ENCODE measurements at places on chromosomes 3 and 15.

GRCh38 chr15:70231484-70231883 lies 133.8 kb upstream of the TLE3 start:
- no peak for DNase-seq

GRCh38 chr3:98966862-98967546 lies 65.5 kb upstream of the DCBLD2 start:
- no peak for DNase-seq

DNA sequence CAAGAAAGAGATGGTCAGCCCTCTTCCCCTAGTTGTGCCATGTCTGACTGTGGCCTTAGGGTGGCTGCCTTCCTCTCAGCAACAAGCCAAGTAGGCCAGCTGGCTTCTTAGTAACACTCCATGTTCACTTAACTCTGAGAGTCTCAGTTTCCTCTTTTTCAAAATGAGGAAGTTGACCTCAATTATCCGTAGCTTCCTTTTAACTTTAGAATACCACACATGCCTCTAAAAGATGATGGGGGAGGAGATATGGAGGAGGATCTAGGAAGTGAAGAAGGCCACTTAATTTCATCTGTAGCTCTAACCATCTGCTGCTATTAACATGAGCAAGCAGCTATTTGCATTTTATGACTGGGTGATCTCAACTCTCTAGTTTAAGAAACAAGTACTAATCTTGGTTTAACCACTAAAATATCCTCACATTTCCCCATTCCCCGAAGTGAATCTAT lies 32.9 kb downstream of the CD200R1L start:
- no peak for DNase-seq

DNA sequence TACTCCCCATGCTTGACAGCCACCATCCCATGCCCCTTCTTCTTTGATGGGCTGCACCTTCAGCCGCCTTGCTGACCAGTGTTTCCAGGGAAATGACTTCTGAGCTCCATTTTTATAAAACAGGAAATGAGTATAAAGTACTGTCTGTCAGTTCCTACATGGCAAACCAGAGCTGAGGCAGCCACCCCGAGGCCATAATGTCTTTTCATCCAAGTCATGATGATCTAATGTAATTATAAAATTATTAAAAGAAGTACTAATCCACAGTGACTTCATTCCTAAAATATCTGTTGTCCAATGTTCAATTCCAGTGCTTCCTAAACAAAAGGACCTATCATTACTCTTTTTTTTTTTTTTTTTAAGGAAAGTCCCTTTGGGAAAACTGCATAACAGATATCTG lies 75.2 kb upstream of the HERC1 start:
- DNase-seq, result no peak

DNA sequence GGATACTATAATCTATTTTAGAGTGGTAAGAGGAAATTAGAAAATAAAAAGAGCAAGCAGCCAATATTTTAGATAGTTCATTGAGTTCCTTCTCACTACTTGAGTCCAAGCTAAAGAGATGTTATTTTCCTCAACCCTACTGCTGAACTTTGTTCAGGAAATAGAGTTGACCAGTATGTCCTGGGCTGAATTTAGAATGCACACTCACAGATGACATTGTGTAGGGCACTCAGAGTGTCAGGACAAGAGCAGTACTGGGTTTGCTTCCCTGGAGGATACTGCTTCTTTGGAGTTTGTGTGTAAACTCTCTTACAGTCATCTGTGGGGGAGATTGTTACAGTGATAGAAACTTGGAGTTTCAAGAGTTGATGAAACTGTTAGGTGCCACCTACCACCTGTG lies 80.0 kb upstream of the AGBL1 start:
- no peak for DNase-seq

DNA sequence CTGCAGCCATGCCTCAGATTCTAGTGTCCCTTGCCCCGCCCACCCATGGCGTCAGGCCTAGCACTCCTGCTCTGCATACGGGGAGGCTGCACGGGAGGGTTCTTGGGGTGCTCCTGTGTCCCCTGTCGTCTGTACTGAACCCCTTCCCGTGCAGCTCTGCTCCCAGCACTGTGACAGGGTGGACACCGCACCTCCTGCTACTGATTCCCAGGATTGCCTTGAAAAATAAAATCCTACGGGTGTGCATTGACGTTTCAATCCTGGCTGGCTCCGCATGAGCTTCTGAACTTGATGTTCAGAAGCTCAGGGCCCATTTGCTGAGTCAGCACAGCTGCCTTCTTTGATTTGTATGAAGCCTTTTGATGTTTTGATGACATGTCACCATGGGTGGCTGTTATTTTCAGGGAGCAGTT lies 176.4 kb downstream of the APBA2 start:
- DNase-seq, result no peak

DNA sequence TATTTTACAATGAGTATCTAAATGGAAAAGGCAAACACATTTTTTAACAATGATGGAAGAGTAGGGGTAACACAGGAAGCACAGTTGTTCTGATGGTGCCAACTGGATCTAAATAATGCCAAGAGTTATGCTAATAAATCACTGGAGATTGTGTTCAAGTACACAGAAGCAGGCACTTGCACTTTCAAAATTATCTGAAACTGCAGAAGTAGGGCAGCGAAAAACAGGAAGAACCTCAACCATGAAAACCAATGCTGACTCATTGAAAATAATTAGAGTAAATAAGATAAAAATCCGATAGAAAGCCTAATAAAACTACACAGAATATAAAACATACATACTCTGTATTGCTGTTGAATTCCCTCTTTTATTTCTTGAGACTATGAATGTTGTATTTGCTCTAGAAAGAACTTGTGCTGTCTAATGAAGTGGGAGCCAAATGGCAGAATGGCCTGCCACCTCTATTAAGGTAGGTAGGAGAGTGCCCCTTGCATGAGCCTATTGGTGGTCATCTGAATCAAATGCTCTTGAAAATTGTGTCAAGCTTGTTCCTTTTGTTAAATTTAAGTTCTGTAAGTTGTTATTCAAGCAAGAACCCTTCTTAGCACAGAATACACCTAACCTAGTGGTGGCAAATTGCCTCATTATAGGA lies 93.7 kb downstream of the ABI3BP start:
- DNase-seq, result no peak

DNA sequence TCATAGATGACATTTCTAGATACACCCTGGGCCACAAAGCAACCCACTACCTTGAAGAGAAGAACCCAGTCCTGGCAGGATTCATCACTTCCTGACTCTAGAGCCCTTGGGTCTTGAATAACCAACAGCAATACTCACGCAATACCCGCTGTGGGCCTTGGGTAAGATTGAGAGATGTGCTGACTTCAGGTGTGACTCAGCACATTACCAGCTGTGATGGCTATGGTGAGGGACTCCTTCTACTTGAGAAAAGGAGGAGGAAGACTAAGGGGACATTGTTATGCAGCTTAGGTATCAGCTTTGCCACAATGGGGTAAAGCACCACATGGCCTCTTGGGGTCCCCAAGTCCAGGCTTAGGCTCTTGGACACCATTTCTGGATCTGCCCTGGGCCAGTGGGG lies 14.9 kb downstream of the C3orf33 start:
- peak; percentile 10 for DNase-seq

GRCh38 chr15:83846847-83847246 lies 192.9 kb downstream of the ADAMTSL3 start:
- no peak for DNase-seq

- DNase-seq, result no peak
These were observed 93.2 kb upstream of the CCDC80 start for GRCh38 chr3:112734171-112734570.

- peak; percentile 75 for DNase-seq
These were observed 16.6 kb upstream of the EXOG start for GRCh38 chr3:38479431-38480092.

DNA sequence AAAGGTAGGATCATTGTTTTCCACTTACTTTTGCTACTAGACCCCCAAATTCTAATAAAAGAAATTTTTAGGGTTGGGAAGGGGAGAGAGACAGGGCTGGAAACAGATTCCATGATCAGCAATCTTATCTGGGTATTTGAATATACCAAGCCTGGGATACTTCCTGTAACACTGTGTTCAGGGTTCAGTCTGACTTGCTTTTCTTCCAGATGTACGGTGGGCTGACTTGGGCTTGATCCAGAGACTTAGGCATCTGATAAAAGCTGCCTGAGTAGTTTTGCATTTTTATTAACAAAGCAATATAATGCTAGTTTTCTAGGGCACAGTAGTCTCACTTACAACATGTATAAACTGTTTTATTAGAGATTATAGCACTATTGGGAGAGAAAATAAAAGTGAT lies 49.2 kb downstream of the KCNMB2 start:
- DNase-seq, result no peak

- no peak for DNase-seq
These were observed 62.7 kb downstream of the BDH1 start for GRCh38 chr3:197493049-197493448.

DNA sequence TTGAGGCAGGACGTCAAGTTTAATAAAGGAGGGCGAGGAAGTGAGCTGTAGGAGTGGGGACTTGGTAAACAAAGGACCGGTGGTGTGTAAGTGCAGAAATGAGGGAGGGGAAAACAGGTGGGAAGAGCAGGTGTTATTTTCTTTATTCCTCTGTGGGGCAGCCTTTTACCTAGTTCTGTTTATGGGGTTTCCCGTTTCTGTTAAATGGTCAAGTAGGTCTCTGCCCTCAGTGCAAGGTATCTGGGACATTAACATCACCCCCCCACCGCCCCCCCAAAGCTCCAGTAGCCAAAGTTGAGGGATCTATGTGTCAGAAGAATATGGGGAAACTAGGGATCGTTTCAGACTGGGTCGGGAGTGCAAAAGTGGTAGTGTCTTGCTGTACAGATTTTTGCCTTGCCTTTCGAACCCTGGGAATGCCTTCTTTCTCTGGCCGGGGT lies 893 bp downstream of the MGA start:
- no peak for DNase-seq
